Occipital lobe (tissue), 3 donors: ENCODE measurements at places on chromosomes 4 and X. TPM values are rescaled to one million over a fixed set of nuclear protein-coding genes. Genes with fewer than 3 reads are reported as not detected.

- no peak for DNase-seq
Measured at GRCh38 chr4:67198727-67199126, 346.6 kb downstream of the CENPC start.

DNA sequence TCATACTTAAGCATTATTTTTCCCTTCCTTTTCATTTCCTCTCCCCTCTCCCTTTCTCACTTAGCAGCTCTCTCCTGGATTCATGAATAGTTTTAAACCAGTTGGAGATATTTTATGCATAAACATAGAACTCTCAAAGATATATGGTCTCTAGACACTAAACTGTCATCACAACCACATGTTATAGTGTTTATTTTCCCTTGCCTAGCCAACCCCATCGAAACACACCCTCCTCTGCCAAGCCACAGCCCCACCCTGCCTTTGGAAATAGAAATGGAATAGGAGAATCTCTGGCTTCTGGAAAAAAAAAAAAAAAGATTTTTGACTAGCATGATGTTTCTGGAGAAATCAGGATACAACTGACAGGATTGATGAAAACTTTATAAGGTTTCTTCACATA lies 64.8 kb upstream of the RBPJ start:
- DNase-seq: no peak

Gene HMX1
- total RNA-seq: 0.16 TPM

DNA sequence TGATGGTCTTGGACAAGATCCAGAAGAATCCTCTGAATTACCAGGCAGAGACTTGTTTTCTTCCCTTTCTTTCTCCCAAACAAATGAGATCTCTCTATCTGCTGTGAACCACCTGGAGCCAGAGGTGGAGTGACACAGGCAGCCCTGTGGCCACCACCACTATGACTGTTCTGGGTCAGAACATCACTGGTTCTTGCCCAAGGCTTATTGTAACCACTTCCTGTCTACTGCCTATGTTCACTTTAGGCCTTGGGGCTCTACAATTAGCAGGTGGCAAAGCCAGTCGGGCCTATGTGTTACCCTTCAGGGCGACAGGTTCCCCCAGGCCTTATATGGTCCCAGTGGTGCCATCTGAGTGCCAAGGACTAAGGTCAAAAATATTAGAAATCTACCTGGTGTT lies 161.2 kb downstream of the GLUD2 start:
- no peak for DNase-seq

GRCh38 chr4:167218022-167218608 lies 16.2 kb downstream of the SPOCK3 start:
- DNase-seq: no peak

DNA sequence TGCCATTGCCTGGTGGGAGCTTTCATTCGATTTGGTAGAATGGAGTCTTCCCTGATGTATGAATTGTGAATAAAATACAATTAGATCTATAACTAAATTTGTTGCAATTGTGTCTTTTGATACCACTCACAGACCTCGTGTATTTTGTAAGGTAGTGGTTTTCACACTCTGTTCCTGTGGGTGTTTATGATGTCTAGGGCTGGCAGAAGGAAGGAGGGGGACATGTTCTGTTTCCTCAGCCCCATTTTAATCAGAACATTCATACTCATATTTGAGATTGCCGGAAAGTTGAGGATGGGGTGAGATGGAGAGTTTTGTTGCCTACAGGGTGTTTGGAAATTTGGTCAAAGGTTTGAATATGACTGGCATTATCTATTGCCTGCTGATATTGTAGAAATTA lies 42.9 kb downstream of the PTTG2 start:
- DNase-seq: no peak

Gene L1CAM
- 98.1 TPM for total RNA-seq

DNA sequence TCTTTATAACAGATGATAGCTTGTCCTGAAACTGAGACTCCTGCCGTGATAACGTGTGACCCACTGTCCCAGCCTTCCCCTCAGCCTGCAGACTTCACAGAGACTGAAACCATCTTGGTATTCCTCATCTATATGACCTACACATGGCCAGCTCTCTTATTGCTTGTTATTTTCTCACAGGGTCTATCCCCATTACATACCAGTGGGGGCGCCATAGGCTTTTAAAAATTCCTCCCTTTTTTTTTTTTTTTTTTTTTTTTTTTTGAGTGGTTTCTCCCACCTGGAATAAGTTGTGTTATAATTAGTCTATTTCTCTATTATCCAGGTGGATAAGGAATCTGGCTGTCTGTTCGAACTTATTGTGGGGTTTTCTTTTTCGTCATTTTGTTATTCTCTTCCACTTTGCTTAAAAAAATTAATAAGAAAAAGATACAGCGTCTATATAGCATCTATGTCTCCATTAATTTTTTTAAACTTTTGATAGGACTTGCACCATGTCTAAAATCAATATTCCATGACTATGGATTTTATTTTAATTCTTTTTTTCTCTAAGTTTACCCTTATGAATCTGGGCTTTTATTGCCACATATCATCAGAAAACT lies 47.2 kb downstream of the GYG2 start:
- no peak for DNase-seq

Gene FAM149A
- 38.8 TPM for total RNA-seq
